ENCODE measurements at places on chromosomes 13 and 19. TPM values are rescaled to one million over a fixed set of nuclear protein-coding genes. Genes with fewer than 3 reads are reported as not detected.

DNA sequence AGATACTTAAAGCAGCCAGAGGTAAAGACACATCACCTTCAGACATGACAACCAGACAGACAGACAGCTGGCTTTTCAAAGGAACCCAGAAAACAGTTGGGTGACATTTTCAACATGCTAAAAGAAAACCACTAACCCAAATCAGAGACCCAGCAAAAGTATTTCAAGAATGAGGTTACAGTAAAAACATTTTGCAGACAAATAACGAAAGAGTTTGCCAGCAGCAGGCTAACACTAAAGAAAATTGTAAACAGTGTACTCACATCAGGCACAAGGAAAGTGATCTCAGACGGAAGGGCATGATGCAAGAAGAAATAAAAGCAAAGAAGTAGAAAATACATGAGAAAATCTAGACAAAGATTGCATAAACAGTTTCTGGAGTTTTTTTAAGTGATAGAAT is 46.4 kb downstream of the AP1M1 start:
- no peak for DNase-seq

GRCh38 chr19:49475995-49476880 is 2.2 kb downstream of the FLT3LG start:
- DNase-seq = no peak

DNA sequence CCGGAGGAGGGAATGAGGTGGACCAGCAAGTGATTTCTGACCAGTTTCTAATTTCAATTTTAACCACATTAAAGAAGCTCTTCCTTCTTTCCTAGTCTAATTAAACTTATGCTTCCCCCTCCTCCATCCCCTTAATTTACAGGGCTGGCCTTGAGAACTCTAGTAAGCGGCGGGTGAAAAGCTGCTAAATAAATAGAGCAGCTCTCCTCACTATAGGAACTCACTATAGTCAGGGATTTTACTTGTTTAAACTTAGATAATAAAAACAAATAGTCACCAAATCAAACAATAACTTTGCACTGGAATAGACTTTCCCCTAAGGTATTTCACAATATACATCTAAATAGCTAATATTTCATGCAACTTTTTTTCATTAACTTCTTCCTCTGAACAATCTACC is 1838.2 kb upstream of the PRR20A start:
- DNase-seq = no peak

DNA sequence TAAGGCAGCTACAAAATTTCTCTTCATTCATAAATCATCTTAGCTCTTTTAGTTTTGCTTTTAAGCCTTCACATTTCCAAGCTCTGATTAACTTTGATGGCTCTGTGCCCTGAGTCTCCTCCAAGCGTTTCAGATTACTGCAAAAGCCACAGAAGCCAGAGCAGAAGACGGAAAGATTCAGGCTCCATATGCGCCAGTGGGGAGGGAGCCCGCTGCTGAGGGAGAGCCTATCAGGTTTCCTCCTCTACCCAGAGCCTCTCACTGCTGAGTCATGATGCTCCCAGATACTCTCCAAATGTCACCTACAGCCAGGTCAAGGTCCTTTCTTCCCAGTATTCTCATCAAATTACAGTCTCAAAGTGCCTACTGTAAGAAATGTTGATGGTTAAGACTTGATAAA is 193.6 kb downstream of the RAP2A start:
- DNase-seq = peak; percentile 41

- DNase-seq = no peak
Measured at GRCh38 chr13:70817576-70817975, 709.3 kb upstream of the KLHL1 start.

- no peak for DNase-seq
Measured at GRCh38 chr19:52112624-52113023, 17.1 kb upstream of the ZNF841 start.

DNA sequence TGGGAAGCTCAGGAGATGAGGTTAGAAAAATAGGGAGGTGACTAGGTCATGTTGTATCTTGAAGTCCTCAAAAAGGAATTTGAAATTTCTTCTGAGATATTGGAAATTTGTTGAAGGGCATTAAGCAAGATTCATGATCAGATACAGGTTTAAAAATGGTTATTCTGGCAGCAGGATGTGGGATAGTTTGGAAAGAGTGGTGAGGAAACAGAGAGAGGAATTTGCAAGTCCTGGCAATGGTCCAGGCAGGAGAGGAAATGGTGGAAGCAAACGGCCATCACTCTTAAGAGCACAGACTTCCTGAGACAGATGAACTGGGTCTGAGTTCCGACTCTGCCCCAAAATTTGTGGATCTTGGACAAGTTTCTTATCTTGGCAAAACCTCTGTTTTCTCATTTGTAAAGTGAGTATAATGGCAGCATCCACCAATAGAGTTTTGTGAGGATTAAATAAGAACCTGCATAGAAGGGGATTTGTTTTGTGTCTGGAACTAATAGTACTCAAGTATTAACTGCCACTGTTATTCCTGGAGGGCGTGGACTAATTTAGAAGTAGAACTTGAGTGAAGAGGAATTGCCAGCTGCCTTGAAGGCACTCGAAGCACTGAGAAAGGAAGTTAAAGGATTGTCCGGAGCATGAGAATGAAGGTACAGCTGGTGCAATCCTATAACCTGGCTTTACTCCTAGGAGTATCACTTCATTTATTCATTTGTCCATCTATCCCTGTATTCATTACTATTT is 99.6 kb downstream of the CCNA1 start:
- DNase-seq = no peak

GRCh38 chr13:99472122-99472440 is 29.2 kb upstream of the TM9SF2 start:
- DNase-seq = no peak

- DNase-seq = no peak
Measured at GRCh38 chr19:543910-544608, at the start of gene GZMM. Gene GZMM (plus strand): TSS chr19:544053. CDS start chr19:544072, 19 bp downstream.

DNA sequence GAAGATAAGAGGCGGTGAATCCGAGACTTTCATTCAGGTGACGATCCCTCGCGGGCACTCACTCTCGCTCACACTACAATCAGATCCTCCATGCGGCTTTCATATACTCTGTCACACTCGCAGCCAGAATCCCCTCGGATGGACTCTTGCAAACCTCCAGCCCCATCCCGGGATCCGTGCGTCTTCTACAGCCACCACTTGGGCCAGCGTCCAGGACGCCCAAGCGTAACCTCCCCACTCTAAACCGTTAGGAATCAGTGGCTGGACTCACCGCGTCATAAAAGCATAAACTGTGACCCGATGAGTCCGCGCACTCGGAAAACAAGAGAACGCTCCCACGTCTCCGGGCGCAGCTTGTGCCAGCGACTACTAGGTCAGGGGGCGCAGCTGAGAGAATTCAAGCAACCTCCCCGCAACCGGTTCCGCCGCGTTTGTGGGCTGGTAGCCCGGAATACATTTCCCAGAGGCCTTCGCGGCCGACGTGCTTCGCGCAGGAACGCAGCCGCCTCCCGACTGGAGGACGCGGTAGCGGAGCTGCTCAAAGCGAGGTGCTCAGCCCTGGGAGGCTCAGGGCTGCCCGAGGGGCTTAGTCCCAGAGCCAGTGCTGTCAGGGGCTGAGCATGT is 27.6 kb downstream of the ZNF607 start:
- peak; percentile 82 for DNase-seq

DNA sequence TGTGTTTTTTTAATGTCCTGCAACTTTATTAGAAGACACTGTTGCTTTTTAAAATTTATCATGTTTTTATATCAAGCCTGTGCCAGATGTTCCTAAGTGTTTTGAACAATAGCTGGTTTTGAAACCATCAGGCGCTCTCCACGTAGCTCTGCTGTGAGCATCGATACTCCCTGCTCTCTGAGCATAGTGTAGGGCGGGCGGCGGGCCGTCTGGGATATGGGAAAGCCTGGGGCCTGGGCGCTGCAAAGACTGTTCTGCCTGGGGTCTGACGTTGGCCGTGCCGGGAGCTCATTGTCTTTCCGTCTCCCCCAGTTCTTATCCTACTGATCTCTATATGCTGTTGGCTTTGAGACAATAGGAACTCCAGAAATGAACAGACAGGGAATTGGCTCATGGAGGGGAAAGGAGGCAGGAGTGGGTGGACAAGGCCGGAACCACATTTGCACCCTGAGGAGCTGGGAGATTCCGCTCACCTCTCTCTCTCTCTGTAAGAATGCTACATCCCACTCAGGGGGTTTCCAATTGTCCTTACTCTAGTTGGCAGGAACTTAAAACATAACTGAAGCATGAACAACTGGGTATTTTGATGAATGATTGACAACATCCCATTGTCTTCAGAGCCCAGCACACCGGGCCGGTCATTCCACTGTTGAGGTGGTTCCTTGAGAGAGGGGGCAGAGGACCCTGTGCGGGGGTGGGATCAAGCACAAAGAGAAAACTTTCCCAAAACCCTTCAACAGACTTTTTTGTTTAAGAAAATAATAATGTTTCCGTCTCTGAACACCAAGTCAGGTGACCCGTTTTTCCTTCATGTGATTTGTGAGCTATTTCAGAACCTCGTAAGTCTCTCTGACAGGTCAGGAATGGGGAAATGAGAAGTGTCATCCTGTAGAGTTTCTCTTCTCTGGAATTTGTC is 64.7 kb downstream of the COL4A2 start:
- DNase-seq = peak; percentile 33

DNA sequence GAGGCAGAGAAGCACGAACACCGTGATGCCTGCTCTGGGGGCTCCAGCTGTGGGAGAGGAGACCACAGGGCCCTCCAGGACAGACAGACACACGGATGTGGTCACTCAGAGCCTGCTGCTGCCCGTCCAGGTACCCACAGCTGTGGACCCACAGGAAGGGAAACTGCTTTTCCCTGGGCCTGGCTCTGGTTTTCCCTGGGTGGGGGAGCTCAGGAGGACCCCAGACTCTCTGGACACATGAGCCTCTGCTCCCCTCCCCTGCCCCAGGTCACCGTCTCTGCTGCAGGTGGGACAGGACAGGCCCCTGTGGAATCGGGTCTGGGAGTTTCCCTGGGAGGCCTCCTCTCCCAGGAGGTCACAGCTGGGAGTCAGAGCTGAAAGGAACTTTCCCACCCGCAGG is 7.3 kb downstream of the LILRA4 start:
- no peak for DNase-seq

DNA sequence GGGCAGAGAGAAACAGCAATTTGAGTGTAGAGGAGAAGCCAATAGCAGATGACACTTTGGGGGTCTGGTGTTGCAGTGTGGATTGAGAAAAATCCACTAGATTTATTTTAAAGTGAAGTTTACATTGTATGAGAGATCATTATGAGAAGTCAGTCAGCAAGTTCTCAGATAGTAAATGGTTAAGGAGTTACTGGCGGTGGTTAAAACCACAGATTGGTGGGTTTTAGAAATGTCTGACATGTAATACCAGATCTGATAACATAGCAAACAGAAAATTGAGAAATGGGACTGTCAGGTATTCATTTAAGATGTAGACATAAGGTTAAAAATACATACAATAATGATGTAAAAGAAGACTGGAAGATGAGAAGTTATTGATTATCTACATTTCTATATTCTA is 7.2 kb downstream of the ABHD13 start:
- DNase-seq = no peak

- no peak for DNase-seq
Measured at GRCh38 chr19:10288662-10289166, 1.0 kb upstream of the ICAM5 start.

GRCh38 chr19:2758601-2759313 is 18.9 kb upstream of the SLC39A3 start:
- no peak for DNase-seq

DNA sequence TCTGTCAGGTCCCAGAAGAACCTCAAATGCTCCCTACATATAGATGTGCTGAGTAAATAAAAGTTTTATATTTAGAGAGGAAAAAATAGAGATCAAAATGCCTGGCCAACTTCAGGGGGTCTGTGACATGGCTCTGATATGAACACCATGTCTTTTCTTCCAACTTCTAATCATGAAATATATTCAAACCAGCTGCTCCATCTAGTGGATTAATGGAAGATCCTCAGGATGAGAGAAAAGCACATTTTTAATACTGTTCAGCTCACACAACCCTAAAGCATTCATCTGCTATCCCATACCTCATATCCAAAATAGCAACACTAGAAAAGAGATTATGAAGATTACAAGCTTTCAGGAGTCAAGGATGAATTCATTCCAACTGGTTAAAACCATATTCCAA is 56.0 kb upstream of the DOCK9 start:
- peak; percentile 22 for DNase-seq

GRCh38 chr13:40102854-40103253 is 447.4 kb downstream of the COG6 start:
- no peak for DNase-seq

- no peak for DNase-seq
Measured at GRCh38 chr19:58518256-58519086, 1.1 kb downstream of the ZBTB45 start.

DNA sequence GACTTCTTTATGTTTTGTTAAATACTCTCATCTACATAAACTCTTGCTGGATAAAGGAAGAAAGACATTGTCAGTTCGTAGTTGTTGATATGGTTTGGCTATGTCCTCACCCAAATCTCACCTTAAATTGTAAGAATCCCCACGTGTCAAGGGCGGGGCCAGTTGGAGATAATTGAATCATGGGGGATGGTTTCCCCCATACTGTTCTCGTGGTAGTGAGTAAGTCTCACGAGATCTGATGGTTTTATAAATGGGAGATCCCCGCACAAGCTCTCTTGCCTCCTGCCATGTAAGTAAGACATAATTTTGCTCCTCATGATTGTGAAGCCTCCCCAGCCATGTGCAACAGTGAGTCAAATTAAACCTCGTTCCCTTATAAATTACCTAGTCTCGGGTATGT is 3.6 kb downstream of the ADGRE1 start:
- DNase-seq = no peak

DNA sequence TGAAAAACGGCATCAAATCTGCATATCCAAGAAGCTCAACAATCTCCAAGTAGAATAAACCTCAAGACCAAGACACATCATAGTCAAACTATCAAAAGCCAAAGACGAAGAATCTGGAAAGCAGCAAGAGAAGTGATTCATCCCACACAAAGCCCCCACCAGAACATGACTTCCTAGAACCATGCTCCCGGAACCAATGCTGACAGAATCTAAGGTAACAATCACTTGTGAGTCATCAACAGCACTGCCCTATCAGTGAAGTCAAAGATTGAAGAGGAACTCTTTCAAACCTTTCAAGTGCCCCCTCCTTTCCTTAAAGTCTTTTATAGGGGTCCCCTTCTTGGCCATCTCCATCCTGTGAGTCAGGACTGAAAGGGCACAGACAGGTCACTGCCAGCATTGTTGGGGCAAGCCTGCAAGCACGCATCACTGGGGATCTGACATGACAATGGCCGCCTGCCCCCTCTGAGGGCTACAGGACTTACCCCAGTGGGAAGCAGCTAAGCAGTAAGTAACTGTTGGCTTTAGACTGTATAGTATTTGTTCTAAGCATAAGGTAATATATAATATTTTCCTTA is at the start of gene CCDC70:
TSS of gene CCDC70 (plus strand) at position 247 of the 578 bp plus-strand sequence. CDS start 3,443 bp downstream, outside the sequence.
- no peak for DNase-seq

The PALM gene
- 121 TPM for polyA plus RNA-seq

The ZNF177 gene
- polyA plus RNA-seq = 11.6 TPM

The EXOC3L2 gene
- 8.6 TPM for polyA plus RNA-seq

The GPX4 gene
- 260 TPM for polyA plus RNA-seq

The CGB2 gene
- polyA plus RNA-seq = not detected

The LGALS14 gene
- not detected for polyA plus RNA-seq

The SKA3 gene
- polyA plus RNA-seq = 11.8 TPM

The HCN2 gene
- 0.44 TPM for polyA plus RNA-seq

The ZNF837 gene
- 3.1 TPM for polyA plus RNA-seq

The ATP4B gene
- 0.53 TPM for polyA plus RNA-seq
